ENCODE measurements at places on chromosomes 12 and 14.

GRCh38 chr12:45200491-45201043, 15.3 kb upstream of the ANO6 start:
- no peak for DNase-seq

DNA sequence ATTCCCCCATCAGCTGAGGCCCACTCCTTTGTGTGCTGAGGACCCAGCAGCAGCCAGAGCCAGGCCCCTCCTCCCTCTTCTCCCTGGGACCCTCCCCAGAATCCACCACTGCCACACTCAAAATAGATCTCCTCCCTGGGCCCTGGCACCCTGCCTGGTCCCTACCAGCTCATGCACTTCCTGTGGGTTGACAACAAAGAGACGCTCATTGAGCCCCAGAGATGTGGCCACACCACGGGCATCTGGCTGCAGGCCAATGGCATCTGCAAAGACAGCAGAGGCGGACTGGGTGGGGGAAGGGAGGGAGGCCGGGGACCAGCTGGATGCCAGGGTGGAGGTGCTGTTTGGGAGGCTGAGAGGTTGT, 16.0 kb upstream of the ENDOU start:
- DNase-seq, result peak; percentile 84

DNA sequence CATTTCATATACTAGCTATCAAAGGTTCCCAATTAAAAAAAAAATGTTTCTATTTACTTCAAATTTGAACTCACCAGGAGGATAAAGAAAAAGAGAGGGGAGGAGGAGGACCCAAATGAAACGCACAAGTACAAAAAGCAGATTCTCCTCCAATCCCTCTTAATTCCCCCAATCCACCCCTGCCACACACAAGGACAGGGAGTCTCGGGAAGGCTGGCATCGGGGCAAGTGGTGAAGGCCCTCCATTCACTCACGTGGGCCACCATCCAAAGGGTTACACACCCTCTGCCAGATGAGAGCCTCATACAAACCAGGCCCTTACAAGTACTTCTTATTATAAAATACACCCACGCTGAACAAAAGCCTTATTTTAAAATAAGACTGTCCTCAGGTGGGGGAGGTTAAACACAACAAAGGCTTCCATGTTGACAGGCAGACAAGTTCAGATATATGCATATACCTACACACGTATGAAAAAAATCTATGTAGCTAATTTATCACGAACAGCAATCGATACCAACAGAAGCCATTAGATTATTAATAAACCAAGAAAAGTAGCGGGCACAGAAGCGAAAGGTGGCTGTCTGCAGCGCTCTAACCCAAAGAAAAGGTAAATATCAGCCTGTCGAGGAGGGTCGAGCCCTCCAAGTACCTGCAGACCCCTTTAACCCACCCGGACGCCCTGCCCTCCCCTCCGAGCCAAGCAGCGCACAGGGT, 1.5 kb downstream of the ATP2B1 start:
- DNase-seq, result peak; percentile 19

DNA sequence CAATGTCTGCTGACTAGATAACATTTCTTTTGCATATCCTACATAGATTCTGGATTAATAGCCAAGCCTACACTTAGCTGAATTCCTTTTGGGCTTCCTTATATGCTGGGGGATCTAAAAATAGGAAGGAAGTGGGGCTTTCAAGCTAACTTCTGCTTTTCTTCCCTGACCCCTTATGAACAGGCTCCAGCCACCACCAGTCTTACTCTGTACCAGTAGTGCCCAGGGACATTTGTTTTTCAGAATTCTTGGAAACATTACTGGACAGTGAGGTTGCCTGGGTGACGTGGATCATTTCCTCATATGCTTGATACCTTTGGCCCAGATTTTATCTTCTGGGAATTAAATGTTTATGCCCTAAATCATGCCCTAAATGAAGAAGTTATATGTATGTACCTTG, 55.9 kb upstream of the SRRM4 start:
- DNase-seq, result no peak

- no peak for DNase-seq
Measured at GRCh38 chr12:30178916-30179315, 395.2 kb upstream of the TMTC1 start.

- DNase-seq, result no peak
Measured at GRCh38 chr12:111056618-111057521, 136.5 kb upstream of the MYL2 start.

Measured in heart right ventricle (tissue), 16 donors.